Type B pancreatic cell (in vitro differentiated cells): ENCODE measurements at places on chromosomes 2 and 18. TPM values are rescaled to one million over a fixed set of nuclear protein-coding genes. Genes with fewer than 3 reads are reported as not detected.

FOXI3 gene
- total RNA-seq, result 1.1 and 2.2 TPM in 2 replicates

SKA1 gene
- 5.7 and 14.0 TPM in 2 replicates for total RNA-seq

ST8SIA3 gene
- total RNA-seq, result 2.6 and 4.2 TPM in 2 replicates

VWC2L gene
- 0.17 and 0.31 TPM in 2 replicates for total RNA-seq

STAT1 gene
- total RNA-seq, result 52.8 and 85.6 TPM in 2 replicates

UGT1A7 gene
- 0.19 TPM in 1 of 2 replicates, not detected in the other for total RNA-seq

TMEM198 gene
- total RNA-seq, result 7.8 and 9.7 TPM in 2 replicates

FAM228A gene
- total RNA-seq, result not detected in 2 replicates

HOXD1 gene
- total RNA-seq, result 7.7 TPM in 1 of 2 replicates, not detected in the other

DNA sequence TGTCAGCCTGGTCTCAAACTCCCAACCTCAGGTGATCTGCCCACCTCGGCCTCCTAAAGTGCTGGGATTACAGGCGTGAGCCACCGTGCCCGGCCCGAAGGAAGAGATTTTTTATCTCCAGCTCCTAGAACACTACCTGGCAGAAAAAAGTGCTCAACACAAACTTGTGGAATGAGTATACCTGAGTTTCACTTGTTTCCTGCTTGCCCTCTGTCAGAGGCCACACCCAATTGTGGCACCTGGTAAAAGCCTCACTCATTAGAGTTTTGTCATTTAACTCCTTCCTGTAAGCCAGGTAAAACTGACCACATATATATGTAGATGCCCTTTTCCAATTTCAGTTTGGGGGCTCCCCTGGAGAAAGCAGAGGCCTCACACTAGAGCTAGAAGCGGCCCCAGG, 42.2 kb upstream of the RTN4 start:
- no peaks in the 10 kb centered on the region for H3K27me3 ChIP-seq
- DNase-seq, result no peak
- peaks cover 4% of the 10 kb centered on the region for H3K4me1 ChIP-seq
- H3K4me3 ChIP-seq, result no peak overlapping the region
- peak overlapping the region; percentile 68 for H3K27ac ChIP-seq
- H3K36me3 ChIP-seq, result no peaks in the 10 kb centered on the region

- H3K4me3 ChIP-seq, result peak overlapping the region; percentile 83
- peaks cover 23% of the 10 kb centered on the region for H3K36me3 ChIP-seq
- H3K27ac ChIP-seq, result peak overlapping the region; percentile 87
- DNase-seq, result no peak
- H3K27me3 ChIP-seq, result peaks cover 21% of the 10 kb centered on the region
Measured at GRCh38 chr2:66573821-66574233, 138.9 kb downstream of the MEIS1 start.

DNA sequence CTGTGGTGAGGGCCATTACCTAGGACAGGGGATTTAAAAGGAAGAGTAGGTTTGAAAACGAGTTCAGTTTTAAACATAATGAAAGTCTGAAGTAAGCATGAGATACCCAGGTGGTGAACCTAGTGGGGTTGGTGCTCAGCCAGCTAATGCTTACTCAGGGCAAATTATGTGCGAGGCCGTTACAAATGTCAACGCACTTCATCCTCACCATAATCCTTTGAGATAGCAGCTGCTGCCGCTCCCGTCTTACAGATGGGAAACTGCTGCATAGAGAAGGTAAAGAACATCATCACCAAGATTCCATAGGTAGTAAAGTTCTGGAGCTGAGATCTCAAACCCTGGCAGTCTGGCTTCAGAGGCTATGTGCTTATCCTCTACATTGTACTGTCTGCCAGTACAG, 209.0 kb downstream of the DYM start:
- H3K27ac ChIP-seq, result no peak overlapping the region
- no peak overlapping the region for H3K4me3 ChIP-seq
- no peak for DNase-seq
- H3K4me1 ChIP-seq, result peaks cover 10% of the 10 kb centered on the region
- H3K36me3 ChIP-seq, result peaks cover 20% of the 10 kb centered on the region

GRCh38 chr2:120677696-120678247, 57.9 kb upstream of the GLI2 start:
- DNase-seq, result no peak
- no peak overlapping the region for H3K4me3 ChIP-seq
- H3K27ac ChIP-seq, result no peak overlapping the region

- DNase-seq, result no peak
- H3K27me3 ChIP-seq, result no peaks in the 10 kb centered on the region
- H3K27ac ChIP-seq, result peak overlapping the region; percentile 90
- H3K4me3 ChIP-seq, result peak overlapping the region; percentile 77
- H3K4me1 ChIP-seq, result peaks cover 5% of the 10 kb centered on the region
Measured at GRCh38 chr2:46589356-46589755, 110.0 kb downstream of the TMEM247 start.

- peaks cover 4% of the 10 kb centered on the region for H3K4me1 ChIP-seq
- no peak overlapping the region for H3K27ac ChIP-seq
- H3K27me3 ChIP-seq, result no peaks in the 10 kb centered on the region
- peaks cover 34% of the 10 kb centered on the region for H3K36me3 ChIP-seq
- peak; percentile 20 for DNase-seq
Measured at GRCh38 chr2:65329525-65329924, 101.9 kb downstream of the ACTR2 start.
